Umbilical cord (tissue), 2 donors: ENCODE measurements at places on chromosomes 7 and 10.

- DNase-seq, result peak; percentile 31
Observed at GRCh38 chr7:100568896-100569844, 4.5 kb downstream of the SAP25 start.

GRCh38 chr10:22702348-22702747, 12.0 kb downstream of the PIP4K2A start:
- DNase-seq, result no peak

- DNase-seq, result peak; percentile 42
Observed at GRCh38 chr7:133771788-133772419, 355.2 kb upstream of the LRGUK start.

DNA sequence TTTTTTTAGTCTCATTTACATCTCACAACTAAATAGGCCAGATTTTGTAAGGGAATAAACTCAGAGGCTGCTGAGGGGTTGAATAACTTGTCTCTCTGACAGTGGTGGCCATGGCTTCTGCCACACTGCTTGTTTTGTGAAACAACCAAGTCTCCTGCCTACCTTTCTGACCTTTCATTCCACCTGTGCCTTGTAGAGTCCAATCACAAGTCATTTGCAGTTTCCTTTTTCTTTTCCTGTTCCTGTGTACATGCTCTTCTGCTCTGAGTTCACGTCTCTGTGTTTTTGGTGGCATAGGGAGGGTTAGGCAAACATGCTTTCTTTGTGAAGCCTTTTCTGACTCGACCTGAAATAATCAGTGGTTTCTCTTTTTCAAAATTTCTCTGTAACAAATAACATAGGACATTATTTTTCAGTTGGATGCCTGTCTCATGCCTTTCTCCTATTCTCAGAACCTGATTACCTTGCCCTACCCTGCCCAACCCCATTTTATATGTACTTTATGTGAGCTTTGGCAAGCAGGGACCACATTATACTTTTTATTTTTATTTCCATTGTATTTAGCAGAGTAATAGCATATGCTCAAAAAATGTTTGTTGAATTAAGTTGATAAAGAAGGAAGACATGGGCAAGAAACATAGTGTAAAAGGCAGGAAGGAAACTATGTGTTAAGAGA, 81.7 kb downstream of the HDAC9 start:
- no peak for DNase-seq

DNA sequence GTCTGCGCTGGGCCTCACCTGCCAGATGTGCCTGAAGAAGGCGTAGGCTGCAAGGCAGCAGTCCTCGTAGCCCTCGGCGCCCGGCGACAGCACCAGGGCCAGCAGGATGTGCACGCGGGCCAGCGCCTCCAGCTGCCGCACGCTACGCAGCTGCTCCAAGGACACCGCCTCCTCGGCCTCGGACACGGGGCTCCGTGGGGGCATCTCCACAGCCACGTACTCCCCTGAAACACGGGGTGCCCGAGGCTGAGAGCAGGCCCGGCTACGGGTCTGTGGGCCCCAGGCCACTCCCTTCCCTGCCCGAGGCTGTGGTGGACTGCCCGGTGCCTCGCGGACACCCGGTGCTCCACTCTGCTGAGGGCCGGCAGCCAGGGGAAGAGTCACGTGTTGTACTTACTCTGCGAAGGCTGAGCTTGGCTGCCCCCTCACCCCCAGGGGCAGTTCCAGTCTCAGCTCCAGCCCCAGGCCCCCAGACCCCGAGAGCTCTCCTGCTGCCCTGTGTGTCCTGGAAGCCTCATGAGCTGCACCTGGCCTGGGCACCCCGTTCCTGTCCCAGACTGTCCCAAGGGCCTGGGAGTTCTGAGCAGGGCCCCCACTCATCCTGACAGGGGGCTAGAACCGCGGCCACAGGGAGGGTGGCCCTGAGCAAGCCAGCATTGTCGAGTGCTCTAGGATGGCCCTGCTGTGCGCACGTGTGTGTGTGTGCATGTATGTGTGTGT, 62.8 kb downstream of the CFAP46 start:
- no peak for DNase-seq

GRCh38 chr7:82049891-82050533, 280.2 kb upstream of the HGF start:
- peak; percentile 92 for DNase-seq

DNA sequence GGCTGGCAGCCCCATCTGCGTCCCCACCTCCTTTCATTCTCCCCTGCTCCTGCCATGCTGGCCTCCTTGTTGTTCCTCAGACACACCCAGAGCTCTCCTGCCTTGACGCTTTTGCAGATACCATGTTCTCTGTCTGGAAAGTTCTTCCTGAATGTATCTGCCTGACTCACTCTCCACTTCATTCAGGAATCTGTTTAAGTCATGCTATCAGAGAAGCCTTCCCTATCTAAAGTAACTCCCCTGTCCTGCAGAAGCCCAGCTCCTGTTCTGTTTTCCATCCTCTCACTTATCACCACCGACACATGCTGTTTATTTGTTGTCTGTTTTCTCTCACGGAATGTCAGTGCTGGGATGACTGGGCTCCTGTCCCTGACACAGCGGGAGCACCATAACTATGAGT, 82.0 kb downstream of the AFAP1L2 start:
- DNase-seq, result peak; percentile 95

DNA sequence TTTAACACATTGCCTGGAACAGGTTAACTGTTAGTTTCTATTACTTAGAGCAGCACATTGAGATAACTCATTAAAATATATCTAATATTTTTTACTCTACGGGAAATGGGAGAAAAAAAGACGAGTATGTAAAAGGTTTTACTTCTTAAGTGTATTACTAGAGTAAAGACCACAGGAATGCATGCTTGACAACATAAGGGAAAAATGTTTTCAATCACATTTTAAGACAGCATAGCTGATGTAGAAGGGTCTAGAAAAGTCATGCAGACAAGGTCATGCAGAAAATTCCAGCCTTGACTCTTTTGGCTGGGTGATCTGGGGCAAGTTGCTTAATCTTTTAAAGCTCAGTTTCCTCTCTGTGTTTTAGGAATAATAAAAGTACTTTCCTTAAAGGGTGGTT, 806.2 kb downstream of the CNTNAP2 start:
- DNase-seq, result peak; percentile 65

DNA sequence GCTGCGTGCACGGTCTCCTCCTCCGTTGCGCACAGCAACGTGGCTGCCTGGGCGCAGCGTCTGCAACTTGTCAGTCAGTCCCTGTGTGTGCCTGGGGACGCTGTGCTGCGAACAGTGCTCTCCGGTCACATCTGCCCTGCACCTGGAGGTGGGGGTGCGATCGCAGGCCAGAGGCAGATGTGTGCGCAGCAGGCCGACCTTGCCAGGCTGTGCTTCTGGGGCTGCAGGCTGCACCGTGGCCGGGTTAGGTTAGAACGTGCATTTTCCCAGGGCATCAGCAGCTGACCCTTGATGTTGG, 8.2 kb upstream of the GET4 start:
- DNase-seq, result no peak

GRCh38 chr7:7207876-7208275, 25.5 kb downstream of the C1GALT1 start:
- DNase-seq, result no peak

- no peak for DNase-seq
Observed at GRCh38 chr7:155842496-155843265, 30.4 kb upstream of the SHH start.
